SK-N-SH (cell line): ENCODE measurements at places on chromosomes 2 and 18. TPM values are rescaled to one million over a fixed set of nuclear protein-coding genes. Genes with fewer than 3 reads are reported as not detected.

DNA sequence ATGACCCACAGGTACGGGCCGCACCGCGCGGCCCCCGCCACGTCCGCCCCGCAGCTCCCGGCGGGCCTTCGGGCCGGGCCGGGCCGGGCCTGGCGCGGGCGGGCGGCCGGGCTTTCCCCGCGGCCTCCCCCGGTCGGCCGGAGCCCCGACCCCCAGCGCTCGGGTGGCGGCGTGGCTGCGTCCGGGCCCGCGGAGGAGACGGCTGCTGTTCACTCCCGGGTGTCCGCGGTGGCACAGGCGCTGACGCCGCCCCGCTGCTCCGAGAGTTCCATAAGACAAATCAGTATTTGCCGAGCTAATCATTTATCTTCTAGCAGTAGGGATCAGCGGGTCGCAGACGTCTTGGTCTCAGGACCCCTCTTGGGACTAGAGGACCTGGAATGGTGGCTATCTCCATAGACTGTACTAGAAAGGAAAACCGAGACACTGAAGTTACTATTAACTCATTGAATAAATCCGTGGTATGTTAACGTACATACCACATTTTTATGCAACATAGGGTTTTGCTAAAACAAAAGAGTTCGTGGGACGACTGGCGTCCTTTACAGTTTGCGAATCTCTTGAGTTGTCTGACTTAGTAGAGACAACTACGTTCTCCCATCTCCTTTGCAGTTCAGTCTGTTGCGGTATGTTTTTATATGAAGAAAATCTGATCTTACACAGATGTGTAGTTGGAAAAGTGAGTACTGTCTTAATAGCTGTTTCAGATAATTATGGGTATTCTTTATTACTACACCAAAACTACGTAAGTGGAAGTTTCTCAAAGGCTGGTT lies 500 bp downstream of the LIMS1 start:
- no peaks in the 10 kb centered on the region for H3K36me3 ChIP-seq
- H3K4me1 ChIP-seq: peaks cover 12% of the 10 kb centered on the region; the same call in 1 of the 2 replicates
- peak overlapping the region; percentile 98 for H3K4me3 ChIP-seq
- H3K27me3 ChIP-seq: no peaks in the 10 kb centered on the region
- H3K27ac ChIP-seq: peak overlapping the region; percentile 85
- no peak for DNase-seq

- no peaks in the 10 kb centered on the region for H3K27me3 ChIP-seq
- no peak overlapping the region for H3K27ac ChIP-seq
- H3K36me3 ChIP-seq: no peaks in the 10 kb centered on the region
- no peak overlapping the region for H3K4me3 ChIP-seq
Observed at GRCh38 chr2:9164112-9164608, 42.5 kb upstream of the ASAP2 start.

DNA sequence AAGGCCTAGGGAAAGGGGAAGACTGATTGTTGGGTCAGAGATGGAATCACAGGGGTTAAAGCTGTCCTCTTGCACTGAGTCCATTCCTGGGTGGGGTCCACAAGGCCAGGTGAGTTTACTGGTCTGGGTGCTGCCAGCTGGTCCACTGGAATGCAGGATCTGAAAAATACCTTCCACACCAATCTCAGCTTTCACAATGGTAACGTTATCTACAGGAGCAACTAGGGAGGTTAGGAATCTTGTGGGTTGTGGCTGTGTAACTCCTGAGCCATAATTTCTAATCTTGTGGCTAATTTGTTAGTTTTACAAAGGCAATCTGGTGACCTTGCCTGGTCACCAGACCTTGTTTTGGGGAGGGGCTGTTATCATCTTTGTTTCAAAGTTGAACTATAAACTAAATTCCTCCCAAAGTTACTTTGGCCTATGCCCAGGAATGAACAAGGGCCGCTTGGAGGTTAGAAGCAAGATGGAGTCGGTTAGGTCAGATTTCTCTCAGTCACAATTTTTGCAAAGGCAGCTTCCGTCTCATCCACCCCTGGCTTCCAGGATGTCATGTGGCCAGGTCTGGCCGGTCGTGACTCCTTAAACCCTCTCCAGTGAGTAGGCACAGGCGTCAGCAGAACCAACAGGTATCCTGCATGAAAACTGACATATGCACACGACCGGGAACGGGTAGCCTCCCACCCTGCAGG lies 123.3 kb upstream of the SH3BP4 start:
- no peaks in the 10 kb centered on the region for H3K36me3 ChIP-seq
- no peaks in the 10 kb centered on the region for H3K27me3 ChIP-seq
- H3K4me1 ChIP-seq: 0 out of 2 replicates have a peak, but pooled peaks cover 3% of the 10 kb centered on the region
- DNase-seq: no peak
- H3K27ac ChIP-seq: no peak overlapping the region

DNA sequence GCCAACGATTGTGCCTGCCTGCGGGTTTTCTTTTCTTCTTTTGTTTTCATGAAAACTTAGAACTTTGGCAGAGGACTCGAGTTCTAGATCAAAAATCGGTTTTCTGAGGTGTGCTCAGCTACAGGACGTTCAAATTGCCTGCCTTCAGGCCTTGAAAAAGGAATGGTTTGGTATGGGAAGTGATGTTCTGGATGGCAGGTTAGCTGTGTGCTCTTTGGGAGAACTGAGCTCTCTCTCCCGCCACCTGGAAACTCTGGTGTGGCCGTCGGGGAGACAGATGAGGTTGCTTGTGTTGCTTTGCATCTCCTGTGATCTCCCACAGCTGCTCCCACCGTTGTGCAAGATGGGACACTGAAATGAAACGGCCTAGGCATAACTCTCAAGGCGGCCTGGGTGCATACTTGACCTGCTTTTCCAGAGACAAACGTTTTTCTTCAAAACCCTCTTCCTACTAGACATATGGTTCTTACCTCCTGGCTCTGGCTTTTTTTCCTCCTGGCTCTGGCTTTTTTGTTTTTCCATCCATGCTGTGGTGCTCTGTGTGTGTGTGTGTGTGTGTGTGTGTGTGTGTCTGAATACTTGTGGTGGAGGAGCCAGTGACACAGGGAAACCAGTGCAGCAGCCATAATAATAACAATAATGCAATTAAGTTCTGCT lies 2.0 kb downstream of the FMNL2 start:
- H3K36me3 ChIP-seq: no peaks in the 10 kb centered on the region
- H3K4me3 ChIP-seq: peak overlapping the region; percentile 81
- H3K4me1 ChIP-seq: peaks cover 7% of the 10 kb centered on the region
- no peaks in the 10 kb centered on the region for H3K27me3 ChIP-seq
- H3K27ac ChIP-seq: peak overlapping the region; percentile 52

DNA sequence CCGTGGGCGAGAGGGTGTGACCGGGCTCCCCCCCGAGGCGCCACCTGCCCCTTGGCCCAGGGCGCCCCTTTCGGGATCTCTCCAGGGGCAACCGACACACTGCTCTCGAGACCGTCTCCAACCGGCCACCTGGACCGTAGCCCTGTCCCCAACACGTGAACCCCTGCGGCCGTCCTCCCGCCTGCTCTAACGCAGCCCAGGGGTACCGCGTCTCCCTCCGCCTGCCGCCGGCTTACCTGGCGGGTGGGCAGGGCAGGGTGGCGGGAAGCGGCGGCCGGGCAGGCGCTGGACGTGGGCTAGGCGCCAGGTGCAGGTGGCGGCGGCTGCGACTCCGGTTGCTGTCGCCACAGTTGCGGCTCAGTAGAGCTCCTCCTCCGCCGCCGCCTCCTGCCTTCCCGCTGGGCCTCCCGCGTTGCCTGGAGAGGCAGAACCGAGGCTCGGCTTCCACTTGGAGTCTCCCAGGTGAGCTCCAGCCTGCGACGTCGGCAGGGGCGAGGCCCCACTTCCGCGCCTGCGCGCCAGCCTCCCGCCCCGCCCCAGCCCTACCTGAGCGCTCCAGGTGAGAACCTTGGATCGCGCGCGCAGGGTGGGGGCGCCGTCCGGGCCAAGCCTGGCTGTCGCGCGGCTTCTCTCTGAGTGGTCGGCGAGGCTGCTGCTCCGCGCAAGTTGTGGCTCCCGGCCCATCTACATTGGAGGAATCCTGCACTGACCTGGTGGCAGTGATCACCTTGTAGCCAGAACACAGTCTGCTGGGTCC lies at the start of gene GALNT3:
Gene GALNT3 (minus strand): TSS at position 469 of the 757 bp plus-strand sequence. CDS start 23,547 bp downstream, outside the sequence.
- DNase-seq: peak; percentile 53
- no peak within 1 kb of the TSS for H3K27ac ChIP-seq
- no peak within 1 kb of the TSS for H3K4me3 ChIP-seq
- H3K4me1 ChIP-seq: no peaks in the 10 kb centered on the region; the same call in 1 of the 2 replicates

Gene TYW5
- polyA plus RNA-seq: 3.6 and 4.7 TPM in 2 replicates

Gene TRIM43
- 0.23 and 0.39 TPM in 2 replicates for polyA plus RNA-seq

DNA sequence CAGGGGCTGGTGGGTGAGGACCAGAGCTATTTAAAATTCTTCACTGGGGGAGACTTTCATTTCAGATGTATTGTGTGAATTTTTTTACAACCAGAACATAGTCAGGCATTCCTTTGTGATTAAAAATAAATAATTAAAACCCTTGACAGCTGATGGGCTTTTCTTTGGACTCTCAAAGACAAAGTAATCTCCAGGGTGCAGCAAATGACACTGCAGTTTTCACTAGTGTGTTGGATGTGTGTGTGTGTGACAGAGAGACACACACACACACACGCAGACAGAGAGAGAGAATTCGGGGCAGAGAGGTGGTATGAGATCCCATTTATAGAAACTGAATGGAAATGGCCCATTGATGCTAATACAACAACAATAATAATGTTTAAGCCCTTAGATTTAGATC lies 10.3 kb upstream of the GALNT14 start:
- H3K4me3 ChIP-seq: no peak overlapping the region
- H3K27ac ChIP-seq: no peak overlapping the region
- H3K27me3 ChIP-seq: 0 out of 2 replicates have a peak, but pooled peaks cover 5% of the 10 kb centered on the region

DNA sequence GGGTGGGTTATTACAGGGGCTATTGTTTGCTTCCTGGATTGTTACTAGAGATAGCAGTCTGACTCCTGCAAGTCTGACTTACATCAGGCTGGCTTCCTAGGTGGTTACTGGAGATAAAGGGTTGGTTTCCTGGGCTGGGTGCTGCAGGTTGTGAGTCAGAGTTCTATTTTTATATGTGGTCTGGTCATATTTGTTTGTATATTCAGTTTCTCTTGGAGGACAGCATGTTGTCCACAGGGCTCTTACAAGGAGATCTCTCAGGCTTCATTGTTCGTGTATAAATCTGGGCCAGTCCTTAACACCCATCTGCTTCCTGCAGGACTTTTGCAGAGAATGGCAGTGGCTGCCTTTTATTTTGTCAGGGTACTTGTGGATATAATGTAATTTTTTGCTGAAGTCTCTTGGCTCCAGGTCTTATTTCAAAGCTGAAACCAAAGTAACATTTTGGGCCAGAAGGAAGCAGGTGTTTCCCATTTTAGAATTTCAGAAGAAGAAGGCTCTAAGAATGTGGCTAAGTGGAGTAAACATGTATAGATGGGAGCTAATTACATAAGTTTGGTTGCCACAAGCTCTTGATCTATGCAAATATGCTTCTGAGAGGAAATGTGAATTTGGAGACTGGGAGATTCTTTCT lies 65.9 kb upstream of the SLC16A14 start:
- no peak overlapping the region for H3K4me3 ChIP-seq
- no peak for DNase-seq
- no peaks in the 10 kb centered on the region for H3K36me3 ChIP-seq
- H3K27ac ChIP-seq: no peak overlapping the region
- no peaks in the 10 kb centered on the region for H3K27me3 ChIP-seq
- no peaks in the 10 kb centered on the region for H3K4me1 ChIP-seq

Gene PARD6G
- 4.0 and 4.3 TPM in 2 replicates for polyA plus RNA-seq

- no peak for DNase-seq
- H3K4me1 ChIP-seq: no peaks in the 10 kb centered on the region
- H3K27ac ChIP-seq: no peak overlapping the region
- no peak overlapping the region for H3K4me3 ChIP-seq
- H3K36me3 ChIP-seq: no peaks in the 10 kb centered on the region
- H3K27me3 ChIP-seq: peaks cover 14% of the 10 kb centered on the region; the same call in 1 of the 2 replicates
Observed at GRCh38 chr2:84697895-84698294, 181.6 kb downstream of the DNAH6 start.

- H3K27ac ChIP-seq: no peak overlapping the region
- peaks cover 30% of the 10 kb centered on the region for H3K36me3 ChIP-seq
- no peaks in the 10 kb centered on the region for H3K27me3 ChIP-seq
- H3K4me1 ChIP-seq: no peaks in the 10 kb centered on the region
Observed at GRCh38 chr18:10558243-10558966, 32.6 kb downstream of the NAPG start.

Gene DNAJC5G
- polyA plus RNA-seq: 0.18 TPM in 1 of 2 replicates, not detected in the other

DNA sequence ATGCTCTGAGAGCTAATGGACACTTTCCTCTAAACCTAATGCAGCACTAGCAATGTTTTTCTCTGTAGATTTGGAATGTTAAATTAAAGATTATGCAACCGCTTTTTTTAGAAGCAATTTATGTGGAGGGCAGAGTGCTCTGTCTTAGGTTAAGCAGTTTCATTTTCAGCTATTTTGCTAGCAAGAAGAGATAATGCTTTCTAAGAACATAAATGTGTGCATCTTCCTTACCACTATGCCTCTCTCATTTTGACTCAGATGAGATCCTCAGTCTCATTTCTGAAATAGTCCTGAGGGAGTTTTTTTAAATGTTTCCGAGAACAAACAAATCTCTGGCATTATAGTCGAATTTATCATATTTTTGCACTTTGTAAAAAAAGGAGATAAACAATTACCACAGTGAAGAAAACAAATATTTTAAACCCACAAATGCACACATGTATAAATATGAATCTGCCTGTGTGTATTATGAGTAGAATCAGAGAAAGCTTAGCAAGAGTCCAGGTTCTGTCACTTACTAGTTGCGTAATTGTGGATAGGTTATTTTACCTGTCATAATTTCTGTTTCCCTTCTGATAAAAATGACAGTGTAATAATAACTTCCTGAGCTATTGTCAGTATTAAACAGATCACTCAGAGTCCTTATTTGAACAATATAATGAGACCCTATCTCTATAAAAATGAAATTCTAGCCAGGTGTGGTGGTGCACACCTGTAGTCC lies 207.7 kb upstream of the CRIM1 start:
- H3K27me3 ChIP-seq: no peaks in the 10 kb centered on the region
- H3K27ac ChIP-seq: no peak overlapping the region
- H3K36me3 ChIP-seq: no peaks in the 10 kb centered on the region
- peak overlapping the region; percentile 2; the same call in 1 of the 2 replicates for H3K4me3 ChIP-seq
- H3K4me1 ChIP-seq: no peaks in the 10 kb centered on the region
- no peak for DNase-seq

- no peaks in the 10 kb centered on the region for H3K27me3 ChIP-seq
- no peaks in the 10 kb centered on the region for H3K36me3 ChIP-seq
- H3K4me3 ChIP-seq: no peak overlapping the region
- H3K4me1 ChIP-seq: no peaks in the 10 kb centered on the region
- no peak overlapping the region for H3K27ac ChIP-seq
Observed at GRCh38 chr2:223306371-223306770, 254.4 kb downstream of the KCNE4 start.

Gene ANKRD30B
- polyA plus RNA-seq: not detected in 2 replicates

- H3K27ac ChIP-seq: no peak overlapping the region
- DNase-seq: no peak
- H3K4me1 ChIP-seq: no peaks in the 10 kb centered on the region
- no peaks in the 10 kb centered on the region for H3K27me3 ChIP-seq
Observed at GRCh38 chr18:5214583-5215351, 17.7 kb upstream of the AKAIN1 start.

DNA sequence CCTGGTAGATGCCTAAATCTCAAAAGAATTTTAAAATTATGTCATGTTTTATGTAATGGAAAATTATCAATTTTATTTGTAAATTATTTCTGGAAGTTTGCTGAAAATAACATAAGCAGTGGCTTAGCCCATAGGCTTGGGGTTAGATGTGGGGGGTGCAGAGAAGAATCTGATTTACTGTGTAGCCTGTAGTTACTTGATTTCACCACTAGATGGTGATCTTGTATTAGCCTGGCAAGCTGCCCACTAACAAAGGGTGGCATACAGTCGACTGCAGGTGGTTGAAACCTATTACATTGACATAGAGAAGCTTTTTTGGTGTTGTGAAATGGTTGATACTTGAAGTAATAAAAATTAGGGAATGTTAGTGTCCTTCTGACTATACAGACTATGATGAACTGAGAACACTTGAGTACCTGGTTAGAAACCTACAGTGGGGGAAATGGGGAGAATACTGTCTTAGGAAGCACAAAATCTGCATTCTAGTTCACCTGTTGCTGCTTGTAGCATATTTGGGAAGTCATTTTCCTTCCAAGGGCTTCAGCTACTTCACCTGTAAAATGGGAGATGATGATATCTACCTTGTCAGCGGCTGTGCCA lies 191.0 kb upstream of the LHCGR start:
- H3K36me3 ChIP-seq: no peaks in the 10 kb centered on the region
- DNase-seq: peak; percentile 60
- H3K27ac ChIP-seq: no peak overlapping the region
- H3K27me3 ChIP-seq: no peaks in the 10 kb centered on the region
